Lung (tissue), 17 donors: ENCODE measurements at places on chromosomes 4 and X.

DNA sequence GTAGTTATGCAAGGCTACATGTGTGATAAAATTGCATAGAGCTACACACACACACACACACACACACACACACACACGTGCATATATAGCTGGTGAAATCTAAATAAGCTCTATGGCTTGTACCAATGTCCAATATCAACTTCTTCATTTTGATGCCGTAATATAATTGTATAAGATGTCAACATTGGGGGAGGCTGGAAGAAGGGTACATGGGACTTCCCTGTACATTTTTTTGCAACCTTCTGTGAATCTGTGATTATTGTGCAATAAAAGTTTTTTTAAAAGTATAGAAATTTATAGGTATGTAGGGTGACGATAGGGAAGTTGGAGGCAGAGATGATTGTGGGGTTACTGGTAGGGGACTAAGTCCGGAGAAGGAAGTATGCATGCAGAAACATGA lies 105.5 kb downstream of the HDAC8 start:
- DNase-seq: no peak

GRCh38 chr4:130922955-130923354 lies 1827.0 kb downstream of the C4orf33 start:
- DNase-seq: no peak

DNA sequence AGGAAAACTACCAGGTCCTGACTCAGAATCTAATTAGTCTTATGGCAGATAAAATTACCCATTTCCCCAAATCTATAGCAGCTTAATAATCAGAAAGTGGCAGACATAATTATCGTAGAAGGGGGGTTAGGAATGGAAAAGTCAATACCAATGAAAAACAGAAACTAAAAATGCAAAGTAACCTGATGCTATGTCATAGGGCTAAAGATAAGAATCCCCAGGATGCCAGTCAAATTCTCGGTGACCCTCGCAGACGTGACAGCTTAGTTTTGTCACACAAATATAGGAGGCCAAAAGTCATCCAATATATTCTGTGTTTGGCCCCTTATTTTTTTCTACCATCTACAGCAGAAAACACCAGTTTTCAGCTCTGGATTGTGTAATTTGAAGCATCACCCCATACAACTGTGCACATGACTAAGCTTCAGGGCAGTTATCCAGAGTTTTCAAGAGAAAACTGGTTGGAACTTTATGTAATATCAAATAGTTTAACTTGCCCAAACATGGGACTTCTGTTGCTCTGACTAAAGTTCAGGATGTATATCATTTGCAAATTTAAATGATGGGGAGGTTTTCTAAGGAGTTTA lies 30.9 kb downstream of the RASSF6 start:
- DNase-seq: peak; percentile 77

- no peak for DNase-seq
These were observed 358.4 kb downstream of the PPP3CA start for GRCh38 chr4:100988876-100989275.

DNA sequence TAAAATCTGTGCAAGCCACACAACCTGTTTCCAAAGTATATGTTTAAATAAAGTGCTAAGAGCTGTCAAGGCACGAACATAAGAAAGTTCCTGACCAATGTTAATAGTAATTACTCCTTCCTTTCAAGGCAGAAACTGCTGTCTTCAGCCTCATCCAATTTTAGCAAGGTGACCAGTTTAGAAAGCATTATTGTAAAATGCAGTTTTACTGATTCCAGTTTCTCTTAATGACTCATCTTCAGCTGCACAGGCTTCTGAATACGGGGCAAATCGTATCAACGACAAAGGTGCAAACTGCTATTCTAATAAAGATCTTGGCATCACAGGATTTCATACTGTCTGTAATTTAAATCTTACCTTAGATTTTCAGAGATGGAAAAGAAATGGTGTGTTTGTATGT lies 87.5 kb downstream of the PPP3CA start:
- DNase-seq: no peak

GRCh38 chrX:71111141-71111843 lies at the start of gene IL2RG:
IL2RG (minus strand) TSS chrX:71111577; CDS start chrX:71111539, 38 bp downstream.
- no peak for DNase-seq

- peak; percentile 77 for DNase-seq
These were observed at the start of gene MSANTD1 for GRCh38 chr4:3248811-3249661. MSANTD1 (plus strand) TSS chr4:3249159; CDS start chr4:3249223, 64 bp downstream.

DNA sequence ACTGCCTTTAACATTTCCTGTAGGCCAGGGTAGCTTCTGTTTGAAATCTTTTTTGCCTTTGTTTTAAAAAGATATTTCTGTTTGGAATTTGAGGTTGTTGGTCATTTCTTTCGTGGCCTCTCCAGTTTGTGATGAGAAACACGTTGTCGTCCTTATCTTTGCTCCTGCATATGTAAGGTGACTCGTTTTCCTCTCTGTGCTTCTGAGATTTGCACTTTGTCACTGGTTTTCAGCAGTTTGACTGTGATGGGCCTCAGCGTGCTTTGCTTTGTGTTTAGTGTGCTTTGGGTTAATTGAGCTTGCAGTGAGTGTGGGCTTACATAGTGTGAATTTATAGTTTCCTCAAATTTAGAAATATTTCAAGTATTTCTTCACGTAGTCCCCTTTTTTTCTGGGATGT lies 81.5 kb downstream of the FAM193A start:
- no peak for DNase-seq

DNA sequence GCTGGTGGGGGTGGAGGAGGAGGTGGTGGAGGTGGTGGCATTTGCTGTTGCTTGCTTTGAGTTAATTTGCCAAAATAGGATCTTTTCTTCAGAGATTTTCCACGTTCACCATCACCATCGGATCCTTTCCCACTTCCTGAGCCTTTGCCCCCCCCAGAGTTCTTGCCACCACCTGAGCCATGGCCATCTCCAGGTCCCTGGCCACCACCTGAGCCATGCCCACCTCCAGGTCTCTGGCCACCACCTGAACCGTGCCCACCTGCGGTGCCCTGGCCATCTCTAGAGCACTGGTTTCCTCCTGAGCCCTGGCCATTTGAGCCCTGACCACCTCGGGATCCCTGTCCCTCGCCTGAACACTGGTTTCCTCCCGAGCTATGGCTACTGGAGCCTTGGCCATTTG lies 1.9 kb downstream of the IRS4 start:
- DNase-seq: no peak

GRCh38 chrX:72102126-72102525 lies 29.6 kb downstream of the RTL5 start:
- no peak for DNase-seq

GRCh38 chrX:57447856-57448255 lies 144.0 kb upstream of the ZXDB start:
- DNase-seq: no peak
